Left renal pelvis (tissue), 4 donors: ENCODE measurements at places on chromosomes 12 and 14. TPM values are rescaled to one million over a fixed set of nuclear protein-coding genes. Genes with fewer than 3 reads are reported as not detected.

DNA sequence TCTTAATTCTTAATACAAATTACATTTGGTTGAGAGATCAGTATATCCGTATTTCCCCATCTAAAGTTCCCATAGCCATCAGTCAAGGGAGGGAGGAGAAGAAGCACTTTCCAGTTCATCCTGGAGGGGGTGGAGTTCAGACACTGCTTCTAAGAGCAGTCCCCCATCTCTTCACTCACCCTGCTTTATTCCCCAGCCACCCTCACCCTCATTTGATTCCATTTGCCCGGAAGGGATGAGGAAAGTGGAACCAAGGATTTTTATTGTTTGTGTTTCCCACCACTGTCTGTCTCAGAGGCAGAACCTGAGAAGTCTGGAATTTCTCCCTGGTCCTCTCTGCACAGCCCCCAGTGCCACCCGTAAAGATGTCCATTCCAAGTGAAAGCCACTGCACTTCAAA lies 134.2 kb upstream of the HIF1A start:
- no peak for DNase-seq

GRCh38 chr12:117309276-117309925 lies 52.0 kb downstream of the NOS1 start:
- no peak for DNase-seq

DNA sequence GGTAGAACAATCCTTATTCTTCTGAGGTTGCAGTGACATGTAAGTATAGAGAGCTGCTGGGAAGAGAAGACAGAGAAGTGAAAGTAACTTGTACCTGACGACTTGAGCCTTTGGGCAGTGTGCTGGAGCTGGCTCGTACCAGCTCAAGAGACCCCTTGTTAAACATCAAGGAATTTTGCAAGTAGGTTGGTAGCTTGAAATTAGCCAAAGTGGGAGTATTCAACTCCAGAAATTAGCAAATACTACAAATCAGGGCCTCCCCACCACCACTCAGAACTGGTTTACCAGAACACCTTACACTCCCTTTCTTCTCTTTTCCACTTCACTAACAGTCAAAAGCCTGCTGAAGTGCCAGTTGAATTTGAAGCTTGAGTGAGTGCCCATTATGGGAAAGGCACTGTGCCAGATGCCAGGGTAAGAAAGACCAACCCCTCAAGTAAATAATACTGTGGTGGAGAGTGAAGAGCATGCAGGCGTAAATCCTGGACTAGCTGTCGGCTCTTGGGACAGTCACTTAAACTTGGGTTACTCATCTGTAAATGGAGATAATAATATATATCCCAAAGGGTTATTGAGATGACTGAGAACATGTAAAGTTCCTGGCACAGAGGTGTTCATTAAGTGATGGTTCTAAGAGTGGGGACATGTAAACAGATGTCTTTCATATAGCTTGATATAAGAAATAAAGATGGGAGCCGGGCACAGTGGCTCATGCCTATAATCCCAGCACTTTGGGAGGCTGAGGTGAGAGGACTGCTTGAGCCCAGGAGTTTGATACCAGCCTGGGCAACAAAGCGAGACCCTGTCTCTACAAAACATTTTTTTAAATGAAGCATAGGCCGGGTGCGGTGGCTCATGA lies 27.0 kb upstream of the EID3 start:
- DNase-seq = no peak

CLEC1B gene
- polyA plus RNA-seq = 1.8 TPM

GRCh38 chr12:27824126-27824842 lies 44.2 kb upstream of the MANSC4 start:
- DNase-seq = no peak

DNA sequence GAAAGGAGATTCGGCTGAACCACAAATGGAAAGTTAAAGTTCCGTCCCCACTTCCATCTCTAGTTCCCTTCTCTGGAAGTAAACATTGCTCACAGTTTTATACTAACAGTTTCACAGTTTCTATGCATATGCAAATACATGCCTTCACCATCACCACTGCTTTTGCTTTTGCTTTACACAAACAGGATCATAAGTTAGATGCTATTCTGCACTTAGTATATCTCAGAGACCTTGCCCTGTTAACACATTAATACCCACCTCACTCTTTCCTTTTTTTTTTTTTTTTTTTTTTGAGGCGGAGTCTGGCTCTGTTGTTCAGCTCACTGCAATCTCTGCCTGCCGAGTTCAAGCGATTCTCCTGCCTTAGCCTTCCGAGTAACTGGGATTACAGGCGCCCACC lies 890 bp downstream of the TEP1 start:
- DNase-seq = no peak

DNA sequence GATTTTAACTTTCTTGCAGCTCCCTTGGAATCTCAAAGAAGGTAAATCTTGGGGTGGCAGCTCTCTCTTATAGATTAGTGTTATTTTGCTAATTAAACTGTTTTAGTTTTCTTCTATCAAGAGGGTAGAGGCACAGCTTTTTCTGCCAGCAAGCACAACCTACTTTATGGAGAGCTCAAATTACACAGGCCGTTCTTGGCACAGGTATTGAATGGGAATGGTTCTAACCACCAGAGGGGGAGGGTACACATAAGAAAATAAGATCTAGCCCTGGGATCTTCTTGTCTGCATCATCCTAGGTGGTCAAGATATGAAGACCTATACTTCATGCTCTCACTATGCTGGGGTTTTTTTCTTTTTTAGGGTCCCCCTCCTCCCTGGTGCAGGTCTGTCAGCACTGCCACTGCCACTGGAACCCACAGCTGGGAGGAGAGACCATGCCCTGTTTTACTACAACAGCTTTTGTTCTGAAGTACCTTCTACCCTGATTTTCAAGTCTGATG lies 48.6 kb upstream of the STAC3 start:
- no peak for DNase-seq

- no peak for DNase-seq
Observed at GRCh38 chr14:75242546-75243273, 35.9 kb upstream of the FOS start.

TESPA1 gene
- polyA plus RNA-seq = 0.49 TPM

GRCh38 chr12:60644076-60644475 lies 1048.2 kb downstream of the SLC16A7 start:
- no peak for DNase-seq

DNA sequence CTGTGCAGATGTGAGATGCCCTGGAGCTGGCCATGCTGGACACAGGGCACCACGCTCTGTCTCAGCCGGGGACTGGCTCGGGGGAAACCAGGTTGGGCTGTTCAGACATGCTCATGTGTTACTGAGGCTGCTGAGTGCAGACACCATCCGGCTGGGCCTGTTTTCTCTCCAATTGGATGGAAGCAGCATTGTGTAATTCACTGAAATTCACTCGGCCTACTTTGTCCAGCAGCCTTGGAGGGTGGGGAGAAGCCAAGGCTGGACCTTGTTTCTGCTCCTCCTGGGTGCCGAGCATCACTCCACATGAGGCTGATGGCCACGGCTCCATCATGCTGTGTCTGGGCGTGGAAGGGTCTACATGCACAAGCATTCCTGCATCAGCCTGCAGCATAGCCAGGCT lies 130.7 kb downstream of the SMOC1 start:
- DNase-seq = no peak

GRCh38 chr12:124529565-124530276 lies 37.7 kb downstream of the NCOR2 start:
- DNase-seq = no peak

INHBC gene
- 0.26 TPM for polyA plus RNA-seq

OVCH1 gene
- polyA plus RNA-seq = 1.2 TPM

SMCO2 gene
- polyA plus RNA-seq = 0.45 TPM

DNA sequence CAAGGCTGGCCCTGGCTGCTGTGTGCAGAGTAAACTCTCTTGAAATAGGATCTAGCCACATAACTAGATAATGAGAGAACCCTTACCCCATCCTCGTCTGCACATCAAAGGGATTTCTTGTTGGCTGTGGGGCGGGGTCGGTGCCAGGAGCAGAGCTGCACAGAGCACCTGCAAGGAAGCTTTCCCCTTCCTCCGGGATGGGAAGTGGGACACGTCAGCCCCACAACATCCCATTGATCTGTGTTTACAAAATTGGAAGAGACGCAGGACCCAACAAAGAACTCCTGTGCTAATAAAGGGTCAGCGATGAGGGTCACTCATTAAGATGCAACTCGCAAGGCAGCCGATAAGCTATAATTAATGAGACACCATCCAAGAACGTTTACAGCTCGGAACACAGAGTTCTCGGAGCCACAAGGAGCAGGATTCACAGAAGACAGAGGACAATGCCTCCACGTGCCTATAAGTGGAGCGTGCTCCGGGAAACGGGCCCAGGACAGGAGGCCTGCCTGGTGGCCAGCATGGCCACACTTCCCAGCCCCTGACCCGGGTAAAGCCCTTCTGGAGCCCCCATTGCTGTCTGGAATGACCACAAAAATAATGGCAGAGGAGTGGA lies 171.5 kb downstream of the SLC15A4 start:
- DNase-seq = no peak

- DNase-seq = no peak
Observed at GRCh38 chr12:89040146-89040964, 311.9 kb downstream of the DUSP6 start.

LBHD2 gene
- not detected for polyA plus RNA-seq

SLC5A8 gene
- 25.2 TPM for polyA plus RNA-seq

GRCh38 chr12:60522684-60523400 lies 927.0 kb downstream of the SLC16A7 start:
- no peak for DNase-seq

GRCh38 chr14:103184046-103184445 lies 60.8 kb downstream of the TNFAIP2 start:
- no peak for DNase-seq

CLEC4A gene
- polyA plus RNA-seq = 1.9 TPM

AKAP5 gene
- polyA plus RNA-seq = 6.6 TPM

GRCh38 chr14:48747561-48748089 lies 838.6 kb downstream of the RPS29 start:
- DNase-seq = no peak

APOLD1 gene
- polyA plus RNA-seq = 10.5 TPM

- DNase-seq = no peak
Observed at GRCh38 chr14:104699426-104699748, 10.0 kb downstream of the INF2 start.

IFNG-AS1 gene
- polyA plus RNA-seq = 0.14 TPM

GRCh38 chr12:113221997-113222729 lies 899 bp downstream of the TPCN1 start:
- DNase-seq = no peak

DNA sequence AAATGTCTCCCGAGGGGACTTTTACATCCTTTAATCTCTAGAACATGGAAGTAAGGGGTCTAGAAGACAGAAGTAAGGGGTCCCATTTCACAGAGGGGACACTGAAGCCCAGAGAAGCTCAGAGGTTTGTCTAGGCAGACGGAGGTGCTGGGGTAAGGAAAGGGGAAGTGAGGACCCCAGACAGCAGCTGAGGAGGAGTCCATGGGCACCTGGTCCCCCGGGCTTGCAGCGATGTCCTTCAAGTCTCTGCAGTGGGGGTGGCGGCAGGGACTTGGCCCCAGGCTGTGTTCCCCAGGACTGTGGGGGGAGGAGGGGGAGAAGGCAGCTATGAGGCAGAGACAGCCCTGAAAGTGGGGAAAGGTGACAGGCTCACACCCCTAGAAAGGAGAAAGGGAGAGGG lies 30.7 kb downstream of the DTX1 start:
- no peak for DNase-seq

MUCL1 gene
- not detected for polyA plus RNA-seq

GRCh38 chr14:31962920-31963319 lies 114.2 kb upstream of the ARHGAP5 start:
- no peak for DNase-seq

DNA sequence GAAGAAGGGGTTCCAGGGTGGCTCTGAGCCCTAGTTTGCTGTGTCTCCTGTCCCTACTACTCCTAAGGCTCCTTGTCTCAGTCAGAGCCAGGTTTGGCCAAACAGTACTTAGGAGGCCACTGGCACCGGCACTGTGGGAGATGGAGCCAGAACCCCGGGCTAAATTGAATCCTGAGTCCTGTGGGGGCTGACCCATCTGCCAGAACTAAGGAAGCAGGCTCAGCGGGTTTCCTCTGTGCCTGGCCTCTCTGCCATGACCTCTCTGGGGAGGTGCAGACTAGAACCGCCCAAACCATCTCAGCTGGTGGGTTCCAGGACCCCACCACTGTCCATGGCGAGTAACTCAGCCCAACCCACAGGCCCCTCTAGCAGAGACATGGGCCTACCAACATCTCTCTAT lies 5.5 kb downstream of the ACTN1 start:
- DNase-seq = no peak

DNA sequence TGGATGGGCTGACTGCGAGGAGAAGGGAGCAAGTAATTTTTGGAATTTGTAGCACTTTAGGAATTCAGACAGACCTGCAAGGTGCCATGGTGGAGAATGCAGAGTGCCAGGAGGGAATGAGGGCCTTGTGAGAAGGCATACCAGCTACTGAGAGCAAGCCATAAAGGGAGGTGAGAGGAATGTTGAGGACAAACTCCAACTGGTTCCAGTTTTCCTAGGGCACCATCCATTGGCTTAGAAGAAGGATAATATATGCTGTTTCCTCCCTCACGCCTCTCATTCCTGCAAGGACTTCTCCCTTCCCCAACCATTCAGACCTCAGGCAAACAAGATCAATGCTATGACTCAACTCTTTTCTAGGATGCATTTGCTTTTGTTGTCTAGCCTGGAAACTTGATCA lies 11.2 kb upstream of the DAAM1 start:
- no peak for DNase-seq

DNA sequence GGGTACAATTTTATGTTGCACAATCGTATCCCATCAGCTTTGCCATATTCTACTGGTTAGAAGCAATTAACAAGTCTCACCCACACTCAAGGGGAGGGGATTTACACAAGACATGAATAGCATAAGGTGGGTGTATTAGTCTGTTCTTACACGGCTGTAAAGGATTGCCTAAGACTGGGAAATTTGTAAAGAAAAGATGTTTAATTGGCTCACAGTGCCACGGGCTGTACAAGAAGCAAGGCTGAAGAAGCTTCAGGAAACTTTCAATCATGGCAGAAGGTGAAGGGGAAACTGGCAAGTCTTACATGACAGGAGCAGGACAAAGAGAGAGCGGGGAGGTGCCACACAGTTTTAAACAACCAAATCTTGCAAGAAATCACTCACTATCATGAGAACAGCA lies 231.8 kb upstream of the AMIGO2 start:
- no peak for DNase-seq

DNA sequence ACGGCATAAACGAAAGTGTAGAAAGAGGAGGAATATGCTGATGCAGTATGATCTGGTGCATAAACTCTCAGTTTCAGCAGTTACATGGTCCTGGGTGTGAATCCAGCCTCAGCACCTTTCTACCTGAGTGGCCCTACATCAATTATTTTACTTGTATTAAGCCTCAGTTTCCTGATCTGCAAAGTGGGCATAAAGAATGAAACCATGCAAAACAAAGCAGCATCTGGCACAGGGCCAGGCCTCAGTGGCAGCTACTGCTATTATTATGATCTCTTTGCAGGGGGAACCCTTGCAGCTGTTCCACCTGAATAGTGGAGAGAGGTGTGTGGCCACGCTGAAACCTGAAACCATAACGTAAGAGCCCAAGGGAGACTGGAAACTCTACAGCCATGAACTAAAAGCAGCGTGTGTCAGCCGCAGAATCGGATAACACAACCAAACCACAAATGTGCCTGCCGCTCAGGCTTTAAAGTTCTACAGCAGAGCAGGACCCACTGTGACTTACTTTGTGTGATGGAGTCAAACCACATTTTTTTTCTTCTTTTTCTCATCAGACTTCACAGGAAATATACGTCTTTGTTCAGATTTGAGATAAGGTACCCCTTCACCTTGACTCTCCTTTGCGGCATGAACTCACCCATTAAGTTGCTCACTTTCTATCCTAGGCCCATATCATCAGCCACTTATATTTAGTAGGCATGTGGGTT lies 29.2 kb upstream of the FOS start:
- no peak for DNase-seq

CDCA3 gene
- 31.9 TPM for polyA plus RNA-seq
